ENCODE measurements at places on chromosomes 2 and 18.
A peak's percentile ranks its signal among the peaks of the same experiment; 100 is the strongest.

DNA sequence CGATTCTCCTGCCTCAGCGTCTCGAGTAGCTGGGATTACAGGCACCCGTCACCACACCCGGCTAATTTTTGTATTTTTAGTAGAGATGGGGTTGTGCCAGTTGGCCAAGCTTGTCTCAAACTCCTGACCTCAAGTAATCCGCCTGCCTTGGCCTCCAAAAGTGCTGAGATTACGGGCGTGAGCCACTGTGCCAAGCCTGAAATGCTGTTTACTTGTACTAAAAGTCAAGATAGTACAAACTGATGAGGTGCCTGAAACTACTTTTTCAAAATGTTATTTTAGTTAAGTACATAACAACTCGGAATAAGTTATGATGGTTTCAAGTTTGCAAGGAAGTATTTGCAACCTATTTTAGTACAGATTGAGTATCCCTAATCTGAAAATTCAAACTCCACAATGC, 85.7 kb downstream of the CEP192 start:
- no peak for DNase-seq

DNA sequence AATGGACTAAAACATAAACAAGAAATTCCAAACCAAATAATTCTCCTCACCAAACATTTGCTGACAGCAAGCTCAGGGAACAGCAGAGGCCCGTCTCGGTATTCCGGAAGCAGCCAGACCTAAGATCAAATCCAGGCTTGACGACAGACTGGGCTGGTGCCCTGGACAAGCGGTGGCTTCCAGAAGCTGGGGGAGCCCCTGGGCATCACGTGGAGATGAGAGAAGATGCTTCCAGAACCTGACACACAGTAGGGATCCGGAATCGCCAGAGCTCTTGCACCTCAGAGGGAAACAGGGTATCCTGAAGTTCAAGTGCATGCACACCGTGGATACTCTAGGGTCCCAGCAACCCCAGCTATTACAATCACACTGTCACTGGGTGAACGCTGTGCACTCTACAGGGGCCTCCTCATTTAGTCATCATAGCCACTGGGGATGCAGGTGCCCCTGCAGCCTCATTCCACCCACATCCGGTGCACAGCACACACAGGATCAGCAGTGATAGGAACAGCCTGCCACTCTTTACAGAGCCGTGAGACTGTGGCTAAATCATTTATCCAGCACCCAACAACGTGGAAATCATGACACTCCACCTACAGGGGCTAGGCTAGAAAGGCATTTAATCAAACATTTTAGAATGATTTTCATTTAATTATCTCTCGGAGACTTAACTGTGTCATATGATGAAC, 102.6 kb downstream of the HDAC4 start:
- peak; percentile 84 for DNase-seq

GRCh38 chr2:85318222-85319074, 9.3 kb downstream of the TGOLN2 start:
- no peak for DNase-seq

DNA sequence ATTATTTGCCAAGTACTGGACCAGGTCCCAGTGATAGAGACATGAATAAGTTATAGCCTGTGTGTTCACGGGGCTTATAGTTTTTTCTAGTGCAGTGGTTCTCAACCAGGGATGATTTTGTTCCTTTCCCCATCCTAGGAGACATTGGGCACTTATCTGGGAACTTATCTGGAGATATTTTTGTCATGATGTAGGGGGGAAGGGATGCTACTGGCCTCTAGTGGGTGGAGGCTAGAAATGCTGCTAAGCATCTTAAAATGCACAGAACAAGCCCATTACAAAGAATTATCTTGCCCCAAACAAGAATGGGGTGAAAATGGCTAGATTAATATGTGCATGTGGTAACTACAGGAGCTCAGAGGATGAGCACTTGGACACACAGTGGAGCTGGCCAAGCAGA, 75.2 kb downstream of the KLHL29 start:
- no peak for DNase-seq

GRCh38 chr18:13390711-13391110, 172.2 kb downstream of the LDLRAD4 start:
- no peak for DNase-seq

- DNase-seq = no peak
These were observed 16.8 kb downstream of the NPC1 start for GRCh38 chr18:23569299-23570063.

DNA sequence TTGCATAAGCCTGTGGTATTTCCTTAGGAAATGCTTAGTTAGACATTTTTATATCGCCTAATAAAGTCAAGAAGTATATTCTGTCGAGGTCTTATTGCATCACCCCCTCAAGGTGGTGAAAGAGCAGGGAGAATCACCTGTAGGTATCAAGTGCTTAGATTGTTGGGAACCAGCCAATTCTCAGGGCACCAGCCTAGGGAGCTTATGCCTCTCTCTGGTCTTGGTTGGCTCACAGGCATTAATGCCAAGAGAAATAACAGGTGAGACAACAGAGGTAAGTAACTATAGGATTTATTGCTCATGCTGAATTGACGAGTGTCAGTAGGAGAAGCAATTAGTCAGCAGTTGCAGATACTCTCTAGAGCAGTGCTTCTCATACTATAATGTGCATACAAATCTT, 663.3 kb upstream of the ZNF804A start:
- no peak for DNase-seq

DNA sequence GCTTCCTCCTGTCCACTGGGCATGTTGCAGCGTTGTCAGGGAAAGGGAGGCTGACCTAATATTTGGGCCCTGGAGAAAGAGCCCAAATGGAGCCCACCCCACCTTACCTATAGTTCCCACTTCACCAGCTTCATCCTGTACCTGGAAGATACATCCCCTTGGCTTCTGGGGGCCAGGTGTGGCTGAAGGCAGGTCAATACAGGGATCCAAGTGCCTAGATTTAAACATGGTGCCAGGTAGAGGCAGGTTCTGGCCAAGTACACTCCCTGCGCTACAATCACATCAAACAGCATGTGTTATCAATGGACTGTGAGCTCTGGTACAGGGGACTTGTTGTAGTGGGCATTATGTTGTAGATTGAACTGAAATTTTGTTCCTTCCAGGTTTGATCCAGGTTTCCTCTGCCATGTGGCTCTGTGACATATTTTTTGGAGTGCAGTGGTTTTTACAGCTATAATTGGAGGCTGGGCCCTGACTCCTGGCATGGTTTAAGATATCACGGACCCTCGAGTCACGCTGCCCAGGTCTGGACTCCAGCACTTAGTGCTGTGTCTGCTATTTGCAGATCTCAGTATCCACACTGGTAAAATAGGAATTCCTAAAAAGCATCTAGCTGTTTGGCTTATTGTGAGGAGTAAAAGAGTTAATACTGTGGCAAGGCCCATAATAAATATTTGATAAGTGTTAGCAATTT, 23.8 kb downstream of the MYCN start:
- DNase-seq = no peak

DNA sequence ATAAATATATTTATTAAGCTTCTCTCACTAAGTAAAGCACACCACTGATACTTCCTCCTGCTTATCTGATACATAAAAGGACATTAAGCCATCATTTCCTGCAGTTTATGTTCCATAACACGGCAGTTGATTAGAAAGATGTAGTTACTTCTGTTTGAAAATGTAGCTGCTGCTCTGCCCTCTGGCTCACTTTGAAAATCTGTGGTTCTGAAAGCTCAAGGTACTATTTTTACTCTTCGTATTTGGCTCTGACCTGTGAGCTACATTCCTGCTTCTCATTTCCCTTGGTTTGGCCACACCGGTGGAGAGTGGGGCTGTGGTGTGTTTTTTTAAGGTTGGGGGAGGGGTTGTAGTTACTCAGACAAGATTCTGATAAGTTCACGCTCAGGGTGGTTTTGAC, 12.8 kb upstream of the TTN start:
- peak; percentile 2 for DNase-seq

GRCh38 chr2:44167311-44167907, 1.3 kb upstream of the PPM1B start:
- no peak for DNase-seq

GRCh38 chr18:77736842-77737241, 487.2 kb downstream of the GALR1 start:
- no peak for DNase-seq

DNA sequence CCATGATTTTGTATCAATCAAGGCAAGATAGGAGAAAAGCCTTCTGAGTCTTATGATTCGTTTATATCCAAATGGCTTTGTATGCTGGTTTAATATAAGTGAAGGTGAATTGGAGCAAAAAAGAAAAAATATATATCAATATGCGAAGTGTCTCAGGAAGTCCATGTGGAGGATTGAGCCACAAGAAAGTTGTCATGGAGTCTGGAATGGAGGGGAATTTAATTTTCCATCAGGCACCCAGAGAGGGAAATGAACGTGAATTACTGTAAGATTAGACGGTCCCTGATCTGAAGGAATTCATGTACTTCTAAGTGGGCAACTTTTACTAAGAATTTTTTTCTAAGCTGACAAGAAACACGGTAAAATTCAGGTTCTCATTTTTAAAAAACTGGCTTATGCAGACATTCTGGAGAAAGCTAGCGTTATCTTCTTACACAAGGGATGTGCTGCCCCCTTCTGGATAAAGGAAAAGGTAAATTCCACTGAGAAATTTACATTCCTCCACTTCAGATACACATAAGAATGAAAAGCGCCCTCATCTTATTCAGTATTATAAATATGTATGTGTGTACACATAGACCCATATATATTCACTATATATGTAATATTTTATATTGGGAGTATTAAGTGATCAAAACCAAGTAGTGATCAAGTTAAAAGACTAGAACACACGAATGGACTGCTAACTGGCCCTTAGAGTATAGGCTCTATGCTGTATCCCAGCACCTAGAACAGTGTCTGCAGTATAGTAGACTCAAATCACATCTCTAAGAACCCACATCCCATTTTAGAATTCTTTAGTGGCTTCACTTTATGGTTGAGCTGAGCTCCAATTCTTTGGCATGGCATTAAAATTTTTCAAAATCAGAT, 289.0 kb upstream of the TFPI start:
- DNase-seq = no peak

DNA sequence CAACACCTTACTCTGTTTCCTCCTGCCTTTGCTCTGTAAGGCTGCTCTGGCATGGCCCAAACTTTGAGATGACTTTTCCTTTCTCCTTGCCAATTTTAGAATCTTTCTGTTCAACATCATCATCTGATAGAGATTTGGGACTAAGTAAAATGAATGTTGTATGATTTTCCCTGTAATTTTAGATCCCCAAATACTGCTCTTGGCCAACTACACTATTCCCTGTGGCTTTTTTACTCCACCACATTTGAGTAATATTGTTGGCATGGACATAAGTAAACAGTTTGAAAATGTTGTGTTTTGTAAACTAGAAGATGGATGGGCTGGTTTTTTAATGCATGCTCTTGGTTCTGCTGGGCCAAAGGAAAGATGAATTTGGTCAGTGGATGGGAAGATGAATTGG, 12.1 kb downstream of the LTBP1 start:
- no peak for DNase-seq

DNA sequence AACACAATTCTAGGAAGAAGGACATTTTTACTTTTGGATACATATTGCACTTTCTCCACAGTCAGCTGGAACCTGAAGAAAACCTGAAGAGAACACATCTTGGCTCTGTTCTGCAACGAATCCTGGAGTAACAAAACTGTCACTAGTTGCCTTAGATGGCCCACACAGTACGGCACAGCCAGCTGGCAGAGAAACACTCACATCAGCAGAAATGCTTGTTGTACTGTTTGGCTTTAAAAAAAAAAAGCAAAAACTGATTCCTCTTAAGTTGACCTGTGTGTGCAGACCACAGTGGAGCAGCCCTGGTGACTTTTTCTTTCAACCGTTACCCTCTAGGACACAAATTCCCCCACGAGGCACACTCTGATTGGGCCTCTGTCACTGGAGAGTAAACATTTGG, 152.3 kb upstream of the TWIST2 start:
- DNase-seq = no peak

DNA sequence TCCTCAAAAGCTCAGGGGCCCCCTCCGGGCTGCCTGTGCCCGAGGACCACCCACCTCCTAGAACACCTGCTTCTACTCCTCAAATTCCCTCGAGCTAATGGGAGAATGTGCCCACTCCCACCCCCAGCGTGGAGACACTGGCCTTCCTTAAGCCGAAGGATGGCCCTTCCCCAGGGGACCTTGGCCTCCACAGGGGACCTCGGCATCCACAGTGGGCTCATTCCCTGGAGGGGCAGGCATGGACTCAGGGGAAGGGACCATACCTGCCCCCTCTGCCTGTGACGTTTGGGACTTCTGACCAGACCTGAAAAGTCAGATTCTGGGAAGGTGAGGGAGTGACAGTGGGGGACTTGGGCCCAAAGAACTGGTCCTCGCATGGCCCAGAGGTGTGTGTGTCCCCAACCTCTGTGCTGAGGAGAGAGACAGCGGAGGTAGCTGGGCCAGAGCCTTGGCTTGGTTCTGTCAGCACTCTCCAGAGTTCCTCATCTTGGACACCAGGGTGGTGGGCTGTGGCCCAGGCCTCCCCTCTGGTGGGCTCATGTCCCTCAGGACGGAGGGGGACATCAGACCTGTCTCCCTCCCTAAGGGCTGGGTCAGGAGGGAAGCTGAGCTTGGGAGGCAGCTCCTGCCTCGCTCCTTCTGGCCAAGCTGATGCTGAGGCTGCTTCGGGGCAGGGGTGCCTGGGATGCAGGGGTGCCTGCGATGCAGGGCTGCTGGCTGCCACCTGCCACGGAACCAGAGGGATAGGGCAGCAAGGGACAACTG, 240.4 kb downstream of the HAUS1 start:
- no peak for DNase-seq

DNA sequence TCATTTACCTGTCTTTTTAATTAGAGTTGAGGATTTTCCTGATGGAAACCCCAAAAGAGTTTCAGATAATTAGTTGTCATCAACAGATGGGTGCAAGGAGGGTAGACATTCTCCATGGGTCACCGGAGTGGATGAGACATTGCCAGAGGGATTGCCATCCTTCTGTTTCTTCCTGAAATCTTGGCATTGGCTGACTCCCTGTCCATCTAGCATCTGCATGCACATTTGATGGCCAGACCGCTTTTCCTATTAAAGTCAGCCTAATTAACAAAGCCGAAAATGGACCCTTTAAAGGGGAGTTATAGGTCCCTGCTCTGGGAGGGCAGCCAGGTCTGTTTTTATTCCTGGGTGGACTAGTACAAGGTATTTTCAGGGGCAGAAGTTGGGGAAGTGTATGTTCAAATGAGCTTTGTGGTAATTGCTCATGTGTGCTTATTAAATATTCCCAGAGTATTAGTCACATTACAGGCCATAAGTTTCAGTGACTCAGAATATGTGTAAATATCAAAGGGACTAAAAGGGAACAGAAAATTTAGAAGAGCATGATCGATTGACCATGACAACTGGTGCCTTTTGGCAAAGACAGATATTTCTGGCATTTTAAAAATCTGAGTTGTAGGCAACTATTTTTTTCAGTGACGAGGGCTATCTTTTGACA, 209.8 kb downstream of the PHLPP1 start:
- no peak for DNase-seq

- peak; percentile 24 for DNase-seq
These were observed 102.4 kb downstream of the CABLES1 start for GRCh38 chr18:23237524-23238151.

GRCh38 chr2:69762025-69762424, 20.1 kb downstream of the ANXA4 start:
- DNase-seq = no peak

GRCh38 chr2:105261061-105261460, 19.5 kb downstream of the GPR45 start:
- no peak for DNase-seq

Measured in CD4-positive, alpha-beta T cell treated with Interleukin-6 at 100 ng/mL for 8 hours (primary cell).